ENCODE measurements at places on chromosomes 13 and 19.

- no peak for DNase-seq
These were observed 7.3 kb downstream of the ADGRL1 start for GRCh38 chr19:14198384-14199376.

GRCh38 chr13:60453490-60453889 lies 56.5 kb downstream of the TDRD3 start:
- DNase-seq: no peak

- no peak for DNase-seq
These were observed 24.6 kb downstream of the CYP4F22 start for GRCh38 chr19:15532779-15533521.

GRCh38 chr13:33347861-33348260 lies 62.3 kb upstream of the STARD13 start:
- DNase-seq: no peak

DNA sequence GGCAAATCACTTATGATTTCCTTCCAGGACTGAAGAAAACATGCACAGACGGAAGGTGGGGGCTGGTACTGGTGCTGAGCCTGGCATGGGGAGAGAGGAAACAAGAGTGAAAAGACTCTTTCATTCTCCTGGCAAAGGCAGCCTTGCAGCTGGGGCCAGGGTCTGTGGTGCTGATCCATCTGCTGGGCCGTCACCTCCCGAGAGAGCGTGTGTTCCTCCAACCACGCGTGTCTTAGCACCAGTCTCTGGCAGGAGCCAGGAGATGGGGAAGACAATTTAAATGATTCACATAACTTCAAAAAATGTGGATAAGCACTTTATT lies 23.9 kb upstream of the SPART start:
- no peak for DNase-seq

DNA sequence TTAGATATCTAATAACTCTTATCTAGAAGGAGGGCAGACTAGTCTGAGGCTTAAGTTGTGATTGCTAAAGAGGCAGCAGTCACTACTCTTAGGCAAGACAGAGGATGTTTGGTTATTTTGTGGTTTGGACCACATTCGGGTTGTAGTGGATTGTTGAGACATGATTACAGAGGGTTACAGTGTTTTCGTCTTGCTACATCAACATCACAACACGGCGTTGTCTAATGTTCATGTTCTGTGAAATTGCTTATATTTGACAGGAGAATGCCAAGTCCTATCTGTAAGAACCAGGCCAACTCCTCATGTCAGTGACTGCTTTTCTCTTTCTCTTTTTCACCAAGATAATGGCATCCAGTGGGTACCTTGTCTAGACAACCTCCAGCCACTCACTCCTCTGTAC lies 16.8 kb upstream of the TM9SF2 start:
- DNase-seq: no peak

Measured in NCI-H1417 treated with DMSO at 0.1 percent for 48 hours (cell line).